ENCODE measurements at places on chromosomes 12 and 14. TPM values are rescaled to one million over a fixed set of nuclear protein-coding genes. Genes with fewer than 3 reads are reported as not detected.

Gene SERPINA12
- not detected for total RNA-seq

Gene WNT1
- total RNA-seq: not detected

- H3K4me3 ChIP-seq: peak overlapping the region; percentile 94
- H3K4me1 ChIP-seq: peaks cover 9% of the 10 kb centered on the region
- no peaks in the 10 kb centered on the region for H3K36me3 ChIP-seq
- DNase-seq: peak; percentile 90
Observed at GRCh38 chr12:132560614-132561426, 49.6 kb downstream of the LRCOL1 start.

DNA sequence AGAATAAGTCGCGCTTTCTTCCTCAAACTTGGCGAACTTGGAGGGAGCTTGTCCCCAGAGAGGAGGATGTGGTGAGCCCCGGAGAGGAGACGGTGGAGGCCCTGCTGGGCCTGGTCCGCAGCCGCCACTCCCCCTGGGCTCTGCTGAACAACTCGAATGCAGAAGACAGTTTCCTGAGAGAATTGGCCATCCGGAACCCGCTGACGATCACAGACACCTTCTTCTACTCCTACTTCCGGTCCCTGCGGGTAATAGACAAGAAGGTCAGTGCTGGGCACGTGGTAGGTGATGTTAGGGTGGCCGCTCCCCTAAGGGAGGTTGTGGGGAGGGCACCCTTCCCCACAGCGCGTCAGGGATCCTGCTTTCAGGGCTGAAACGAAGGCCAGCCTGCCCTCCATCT lies 1.6 kb downstream of the LRRC43 start:
- peaks cover 33% of the 10 kb centered on the region for H3K27me3 ChIP-seq
- no peak overlapping the region for H3K27ac ChIP-seq
- no peak for DNase-seq
- no peak overlapping the region for H3K4me3 ChIP-seq
- no peaks in the 10 kb centered on the region for H3K4me1 ChIP-seq

Gene HOXC4
- not detected for total RNA-seq

Gene FOXG1
- total RNA-seq: 1.5 TPM

GRCh38 chr14:96501740-96502620 lies at the start of gene PAPOLA:
Gene PAPOLA, plus strand, starts transcription at chr14:96502382. Its CDS starts 211 bp downstream, at chr14:96502593.
- DNase-seq: peak; percentile 97
- H3K4me3 ChIP-seq: peak within 1 kb of the TSS; percentile 85
- H3K27ac ChIP-seq: peak within 1 kb of the TSS; percentile 88
- H3K27me3 ChIP-seq: no peaks in the 10 kb centered on the region
- no peaks in the 10 kb centered on the region for H3K36me3 ChIP-seq

DNA sequence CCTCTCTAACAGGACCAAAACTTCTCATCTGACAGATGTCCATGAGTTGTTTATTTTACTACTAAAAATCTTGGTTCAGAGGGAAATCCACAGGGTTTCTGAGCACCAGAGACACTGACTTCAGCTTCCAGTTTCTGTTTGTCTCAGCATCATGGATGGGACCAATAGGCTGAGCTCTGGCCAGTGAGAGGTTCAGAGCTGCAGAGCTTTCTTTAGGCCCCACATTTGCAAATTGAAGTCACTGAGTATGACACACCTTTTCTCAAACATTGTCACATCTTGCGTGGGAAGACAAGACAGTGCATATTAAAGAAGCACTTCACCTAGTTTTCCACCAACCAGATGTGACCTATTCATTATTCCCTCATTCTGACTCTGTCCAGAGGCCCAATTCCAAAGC lies 45.2 kb downstream of the RDH12 start:
- DNase-seq: no peak
- H3K4me1 ChIP-seq: no peaks in the 10 kb centered on the region

Gene TAS2R50
- total RNA-seq: 2.4 TPM

Gene TMEM63C
- total RNA-seq: 1.5 TPM

Gene GPR65
- total RNA-seq: not detected

- no peak overlapping the region for H3K4me3 ChIP-seq
- no peak for DNase-seq
- H3K27ac ChIP-seq: no peak overlapping the region
- no peaks in the 10 kb centered on the region for H3K36me3 ChIP-seq
- no peaks in the 10 kb centered on the region for H3K27me3 ChIP-seq
Observed at GRCh38 chr14:25090256-25090655, 40.3 kb upstream of the STXBP6 start.

DNA sequence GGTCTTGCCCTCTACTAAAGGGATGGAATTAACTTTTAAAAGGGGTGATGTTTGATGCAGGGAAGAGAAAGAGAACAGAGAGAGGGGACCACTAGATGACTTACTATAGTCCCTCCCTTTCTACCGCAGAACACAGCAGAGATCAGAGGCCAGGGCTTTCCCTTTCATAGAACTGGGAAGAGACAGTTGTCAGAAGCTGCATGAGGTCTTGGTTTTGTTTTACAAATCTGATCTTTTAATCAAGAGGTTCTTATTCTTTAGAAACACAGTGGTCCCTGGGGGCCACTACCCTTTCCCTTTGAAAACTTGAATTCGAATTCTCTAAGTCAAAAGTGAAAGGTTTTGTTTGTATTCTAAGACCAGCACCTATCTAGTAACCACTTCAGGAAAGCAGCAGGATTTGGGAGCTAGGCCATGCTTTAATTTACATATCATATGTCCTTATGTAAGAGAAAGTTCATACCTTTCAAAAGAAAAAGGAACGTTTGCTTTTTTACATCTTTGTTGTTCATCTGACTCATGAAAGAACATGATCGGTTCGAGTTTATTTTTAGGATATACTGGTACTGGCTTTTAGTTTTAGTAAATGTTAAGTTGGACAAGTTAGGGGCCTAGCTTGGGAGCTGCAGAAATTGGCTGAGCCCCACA lies 6.3 kb downstream of the FBXL14 start:
- H3K27me3 ChIP-seq: no peaks in the 10 kb centered on the region
- peaks cover 61% of the 10 kb centered on the region for H3K4me1 ChIP-seq
- H3K36me3 ChIP-seq: no peaks in the 10 kb centered on the region
- peak overlapping the region; percentile 40 for H3K27ac ChIP-seq
- peak; percentile 84 for DNase-seq

Gene WDR89
- 39.0 TPM for total RNA-seq

DNA sequence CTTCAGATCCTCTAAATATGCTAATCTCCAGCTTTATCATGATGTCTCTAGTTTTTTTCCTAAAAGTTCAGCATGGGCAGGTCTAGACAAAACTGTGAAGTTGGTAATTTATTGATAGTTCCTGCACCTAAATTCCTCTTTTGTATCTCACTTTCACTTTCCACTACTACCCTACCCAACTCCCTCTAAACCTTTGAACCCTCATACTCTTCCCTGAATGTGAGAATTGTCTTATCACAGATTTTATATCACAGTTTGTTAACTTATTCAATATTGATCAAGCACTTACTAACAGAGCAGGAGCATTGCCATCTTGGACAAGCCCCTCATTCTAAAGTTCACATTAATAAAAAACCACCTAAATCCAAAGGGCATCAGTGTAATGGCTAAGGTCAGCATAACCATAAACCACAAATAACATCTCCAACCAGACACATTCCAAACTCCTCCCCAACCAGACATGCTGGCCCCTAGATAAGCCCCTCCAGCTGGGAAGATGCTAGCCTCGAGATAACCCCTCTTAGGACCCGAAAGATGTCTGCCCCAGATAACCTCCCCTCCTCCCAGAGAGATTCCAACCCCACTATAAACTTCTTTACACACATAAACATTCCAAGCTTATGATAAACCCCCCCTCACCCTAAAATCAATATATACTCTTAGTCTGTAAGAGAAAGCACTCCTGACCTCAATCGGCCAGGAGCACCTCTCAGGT lies 78.7 kb downstream of the FSCB start:
- H3K4me3 ChIP-seq: no peak overlapping the region
- no peaks in the 10 kb centered on the region for H3K36me3 ChIP-seq
- H3K4me1 ChIP-seq: no peaks in the 10 kb centered on the region
- no peak overlapping the region for H3K27ac ChIP-seq
- H3K27me3 ChIP-seq: no peaks in the 10 kb centered on the region

- no peaks in the 10 kb centered on the region for H3K4me1 ChIP-seq
- DNase-seq: no peak
- no peaks in the 10 kb centered on the region for H3K36me3 ChIP-seq
- H3K27me3 ChIP-seq: no peaks in the 10 kb centered on the region
Observed at GRCh38 chr14:85444635-85445034, 85.3 kb upstream of the FLRT2 start.

- no peaks in the 10 kb centered on the region for H3K4me1 ChIP-seq
- no peak overlapping the region for H3K27ac ChIP-seq
- peaks cover under 1% of the 10 kb centered on the region for H3K27me3 ChIP-seq
Observed at GRCh38 chr12:103580026-103580425, 7.0 kb upstream of the STAB2 start.

Gene HOXC5
- total RNA-seq: not detected

DNA sequence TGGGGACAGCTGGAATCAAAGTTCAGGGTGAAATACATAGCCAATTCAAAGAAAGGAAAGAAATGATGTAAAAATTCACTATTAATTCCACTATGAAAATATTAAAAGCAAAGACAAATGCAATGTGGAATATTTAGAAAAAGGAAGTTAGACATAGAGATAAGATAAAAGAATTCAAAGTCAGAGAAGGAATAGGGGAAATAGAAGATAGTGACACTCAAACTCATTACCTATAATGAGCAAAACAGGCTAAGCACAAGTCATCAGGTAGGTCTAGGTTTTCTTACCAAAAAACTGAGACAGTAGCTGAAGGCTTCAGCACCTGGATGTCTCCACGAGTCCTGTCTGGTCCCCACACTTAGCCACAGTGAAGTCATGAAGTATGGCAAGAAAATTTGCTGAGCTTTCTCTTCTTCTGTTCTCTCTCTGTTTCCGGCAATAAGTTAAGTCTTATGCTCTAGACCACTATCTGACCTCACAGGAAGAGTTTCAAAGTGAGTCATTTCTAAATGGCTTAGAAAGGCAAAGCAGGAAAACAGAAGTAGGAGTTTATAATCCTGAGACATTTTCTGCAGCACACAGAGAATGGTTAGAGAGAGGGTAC lies at the start of gene C3AR1:
Gene C3AR1, minus strand, starts transcription at position 369 of the 604 bp plus-strand sequence. CDS start 6,174 bp downstream, outside the sequence.
- H3K27me3 ChIP-seq: no peaks in the 10 kb centered on the region
- H3K4me1 ChIP-seq: no peaks in the 10 kb centered on the region
- no peaks in the 10 kb centered on the region for H3K36me3 ChIP-seq

GRCh38 chr12:6548966-6549683 lies 6.7 kb downstream of the IFFO1 start:
- no peaks in the 10 kb centered on the region for H3K36me3 ChIP-seq
- no peak overlapping the region for H3K4me3 ChIP-seq
- H3K27me3 ChIP-seq: no peaks in the 10 kb centered on the region
- peaks cover 4% of the 10 kb centered on the region for H3K4me1 ChIP-seq
- DNase-seq: no peak
- no peak overlapping the region for H3K27ac ChIP-seq

DNA sequence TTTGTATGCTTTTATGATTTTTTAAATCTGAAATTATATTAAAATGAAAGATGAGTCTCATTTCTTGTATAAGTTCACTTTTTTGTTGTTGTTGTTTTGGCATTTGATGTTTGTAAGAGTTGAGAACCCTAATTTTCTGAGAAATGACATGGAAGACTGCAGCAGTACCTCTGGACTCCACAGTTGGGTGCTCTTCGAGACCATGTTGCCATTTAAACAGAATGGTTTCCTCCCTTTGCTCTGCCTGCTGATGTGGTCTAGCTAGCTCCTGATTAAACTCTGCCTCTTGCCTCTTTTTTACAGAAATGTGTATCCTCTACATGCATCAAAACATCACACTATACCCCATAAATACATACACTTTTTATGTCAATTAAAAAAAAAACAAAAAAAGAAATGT lies 5.8 kb upstream of the LTA4H start:
- no peaks in the 10 kb centered on the region for H3K27me3 ChIP-seq
- DNase-seq: no peak
- no peak overlapping the region for H3K4me3 ChIP-seq
- H3K4me1 ChIP-seq: no peaks in the 10 kb centered on the region

DNA sequence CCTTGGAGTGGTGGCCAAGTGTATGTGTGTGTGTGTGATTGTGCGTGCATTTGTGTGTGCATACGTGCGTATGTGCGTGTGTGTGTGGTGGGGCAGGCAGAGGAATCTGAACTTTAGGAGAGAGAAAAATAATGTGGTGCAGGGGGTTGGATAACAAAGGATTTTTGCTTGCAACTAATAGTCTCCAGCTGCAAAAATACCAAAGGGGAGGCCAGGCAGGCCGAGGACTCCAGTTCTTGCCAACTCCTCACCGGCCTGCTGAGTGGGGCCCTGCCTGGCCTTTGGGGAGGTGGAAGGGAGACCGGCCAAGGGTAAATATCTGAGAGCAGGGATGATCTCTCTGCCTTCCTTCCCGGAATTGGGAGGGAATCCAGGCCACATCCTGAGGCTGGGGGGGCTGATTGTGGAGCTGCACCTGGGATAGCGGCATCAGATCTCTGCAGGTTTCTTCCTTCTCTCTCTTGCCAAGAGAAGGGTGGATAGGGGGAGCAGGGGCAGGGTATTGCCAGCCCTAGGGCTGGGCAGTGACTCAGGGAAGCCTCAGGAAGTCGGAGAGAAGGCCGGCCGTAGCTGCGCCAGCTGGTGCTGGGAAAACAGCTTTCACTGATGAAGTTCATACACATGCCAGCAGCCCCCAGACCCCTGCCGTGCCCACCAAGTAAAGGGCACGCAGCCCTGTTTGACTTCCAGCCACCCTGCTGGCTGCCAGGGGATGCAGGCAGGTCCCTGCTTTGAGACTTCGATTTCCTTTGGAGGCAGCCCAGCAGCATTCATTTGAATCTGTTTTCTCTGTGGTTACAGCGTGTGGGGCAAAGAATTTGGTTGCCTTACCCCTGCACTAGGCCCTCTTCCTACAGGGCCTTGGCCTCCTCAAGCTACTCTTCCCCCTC lies 4.6 kb upstream of the LRP1-AS start:
- no peaks in the 10 kb centered on the region for H3K4me1 ChIP-seq
- H3K4me3 ChIP-seq: no peak overlapping the region
- H3K27ac ChIP-seq: no peak overlapping the region
- no peaks in the 10 kb centered on the region for H3K36me3 ChIP-seq

GRCh38 chr14:90419200-90419599 lies 22.4 kb downstream of the CALM1 start:
- no peaks in the 10 kb centered on the region for H3K27me3 ChIP-seq
- DNase-seq: no peak
- no peak overlapping the region for H3K27ac ChIP-seq
- no peaks in the 10 kb centered on the region for H3K4me1 ChIP-seq
- no peak overlapping the region for H3K4me3 ChIP-seq
- H3K36me3 ChIP-seq: no peaks in the 10 kb centered on the region

- H3K4me3 ChIP-seq: no peak overlapping the region
- no peak for DNase-seq
- H3K36me3 ChIP-seq: peaks cover 13% of the 10 kb centered on the region
- no peaks in the 10 kb centered on the region for H3K4me1 ChIP-seq
- no peaks in the 10 kb centered on the region for H3K27me3 ChIP-seq
Observed at GRCh38 chr12:120562906-120563305, 18.3 kb downstream of the POP5 start.

DNA sequence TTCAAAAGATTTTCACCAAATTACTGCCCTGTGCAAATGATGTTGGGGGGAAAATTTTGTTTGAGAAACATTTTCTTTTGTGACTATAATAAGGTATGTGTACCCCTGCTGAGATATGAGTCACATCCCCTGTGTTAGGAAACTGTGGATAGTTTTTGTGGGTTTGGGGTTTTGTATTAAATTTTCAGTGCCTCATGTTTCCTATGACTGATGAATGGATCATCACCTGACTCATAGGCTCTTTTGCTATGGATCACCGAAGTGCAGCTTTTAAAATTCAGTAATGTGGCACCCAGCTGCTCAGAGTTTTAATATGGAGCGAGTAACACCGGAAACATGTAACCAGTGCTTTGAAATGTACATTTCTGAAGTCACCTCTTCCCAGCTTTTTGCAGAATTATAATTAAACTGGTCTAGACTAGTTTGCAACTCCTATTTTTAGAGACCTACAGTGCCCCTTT lies 167.4 kb upstream of the HMGA2 start:
- no peak overlapping the region for H3K27ac ChIP-seq
- no peaks in the 10 kb centered on the region for H3K4me1 ChIP-seq
- H3K27me3 ChIP-seq: no peaks in the 10 kb centered on the region
- H3K36me3 ChIP-seq: no peaks in the 10 kb centered on the region

Gene AGAP2
- total RNA-seq: 1.7 TPM
